ENCODE measurements at places on chromosomes 12 and 14.

DNA sequence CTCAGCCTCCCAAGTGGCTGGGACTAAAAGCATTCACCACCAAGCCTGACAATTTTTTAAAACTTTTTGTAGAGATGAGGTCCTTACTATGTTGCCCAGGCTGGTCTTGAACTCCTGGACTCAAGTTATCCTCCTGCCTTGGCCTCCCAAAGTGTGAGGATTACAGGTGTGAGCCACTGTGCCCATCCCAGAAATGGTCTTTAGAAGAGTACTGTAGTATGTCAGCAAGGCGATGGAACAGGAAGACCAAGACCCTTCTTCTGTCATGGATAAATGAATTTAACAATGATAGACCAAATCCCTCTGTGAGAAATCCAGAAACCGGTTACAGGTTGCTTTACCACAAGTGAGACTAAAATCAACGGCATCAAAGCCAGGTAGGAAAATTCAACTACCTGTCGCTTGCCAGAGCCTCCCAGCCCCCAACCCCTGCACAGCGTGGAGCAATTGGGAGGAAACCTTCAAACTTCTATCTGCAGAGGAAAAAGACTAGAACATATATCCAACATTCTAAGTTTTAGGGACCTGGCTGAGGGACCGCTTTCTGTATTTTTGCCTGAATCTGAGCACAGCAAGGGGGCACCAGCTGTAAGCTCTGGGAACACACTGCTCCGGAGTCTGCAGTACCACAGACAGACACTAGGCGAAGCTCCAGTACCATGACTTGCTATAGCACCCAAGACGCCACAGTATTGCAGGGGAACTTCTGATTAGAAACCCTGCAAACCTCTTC, 51.3 kb downstream of the CPSF6 start:
- no peaks in the 10 kb centered on the region for H3K4me1 ChIP-seq
- no peaks in the 10 kb centered on the region for H3K27me3 ChIP-seq
- no peak overlapping the region for H3K27ac ChIP-seq
- H3K4me3 ChIP-seq = no peak overlapping the region
- peak; percentile 70 for DNase-seq

GRCh38 chr14:47675466-47676314, at the start of gene MDGA2:
Gene MDGA2 (minus strand): TSS chr14:47675605.
- no peak within 1 kb of the TSS for H3K27ac ChIP-seq
- no peaks in the 10 kb centered on the region for H3K4me1 ChIP-seq
- DNase-seq = no peak
- H3K36me3 ChIP-seq = no peaks in the 10 kb centered on the region
- H3K27me3 ChIP-seq = peaks cover 11% of the 10 kb centered on the region

- H3K4me1 ChIP-seq = no peaks in the 10 kb centered on the region
- H3K27ac ChIP-seq = no peak overlapping the region
- H3K4me3 ChIP-seq = no peak overlapping the region
- H3K27me3 ChIP-seq = no peaks in the 10 kb centered on the region
- H3K36me3 ChIP-seq = no peaks in the 10 kb centered on the region
These were observed 109.8 kb upstream of the BCAT1 start for GRCh38 chr12:25058658-25059058.

DNA sequence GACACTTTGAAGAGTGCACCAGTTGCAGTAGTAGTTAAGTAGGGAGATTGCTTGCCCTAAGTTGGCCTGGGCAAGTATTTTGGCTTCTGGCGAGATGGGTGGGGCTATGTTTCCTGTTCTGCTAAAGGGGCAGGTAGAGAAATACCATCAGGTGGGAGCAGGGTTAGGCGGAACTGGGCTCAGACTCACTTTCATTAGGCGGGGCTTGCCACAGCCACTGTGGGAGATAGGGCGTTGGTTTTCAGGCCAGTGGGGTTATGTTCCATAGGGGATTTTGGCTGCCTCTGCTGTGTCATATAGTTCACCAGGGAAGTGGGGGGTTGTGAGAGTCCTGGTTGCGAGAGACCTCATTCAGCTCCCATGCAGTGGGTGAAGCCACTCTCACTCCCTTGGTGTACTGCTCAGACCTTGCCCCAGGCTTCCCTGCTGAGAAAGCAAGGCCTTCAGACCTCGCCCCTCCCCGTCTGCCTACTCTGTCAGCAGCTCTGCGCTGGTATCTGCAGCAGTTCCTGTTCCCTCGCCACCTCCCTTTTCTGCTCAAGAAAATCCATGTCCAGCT, 43.3 kb downstream of the AEBP2 start:
- H3K27ac ChIP-seq = no peak overlapping the region
- no peak overlapping the region for H3K4me3 ChIP-seq
- H3K4me1 ChIP-seq = peaks cover 26% of the 10 kb centered on the region
- DNase-seq = no peak
- no peaks in the 10 kb centered on the region for H3K36me3 ChIP-seq
- no peaks in the 10 kb centered on the region for H3K27me3 ChIP-seq

DNA sequence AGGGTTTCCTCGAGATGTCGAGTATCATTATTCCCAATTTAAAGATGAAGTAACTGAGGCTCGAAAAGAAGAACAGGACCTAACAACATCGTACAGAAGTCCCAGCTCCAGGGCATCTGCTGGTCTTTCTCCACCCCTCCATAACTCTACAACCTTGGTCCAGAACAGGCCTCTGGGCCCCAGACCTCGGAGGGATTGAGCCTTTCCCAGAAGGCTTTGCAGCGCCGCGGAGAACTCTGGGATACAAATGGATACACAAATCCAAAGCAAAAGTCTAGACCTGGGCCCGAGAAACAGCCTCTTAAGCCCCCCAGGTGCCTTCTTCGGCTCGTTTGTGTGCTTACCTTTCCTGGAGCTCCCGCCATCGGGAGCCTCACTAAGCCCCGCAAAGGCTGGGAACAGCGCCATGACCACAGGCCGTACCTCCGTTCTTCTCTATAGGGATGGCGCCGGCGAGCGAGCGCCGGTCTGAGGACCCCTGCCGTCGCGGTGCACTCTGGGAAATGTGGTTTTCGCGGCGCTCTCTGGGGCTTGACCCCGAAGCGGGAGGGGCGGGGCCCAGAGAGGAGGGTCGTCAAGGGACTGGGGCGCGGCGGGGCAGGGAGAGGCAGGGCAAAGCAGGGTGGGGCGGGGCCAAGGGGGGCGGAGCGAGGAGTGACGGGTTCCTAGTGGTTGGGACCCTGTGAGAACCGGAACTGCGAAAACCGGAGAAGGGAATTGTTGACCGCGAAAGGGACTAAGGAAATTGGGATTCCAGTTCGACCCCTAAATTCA, at the start of gene NRDE2:
TSS of gene NRDE2 (minus strand) at position 445 of the 774 bp plus-strand sequence. CDS start at position 408, 37 bp downstream.
- no peaks in the 10 kb centered on the region for H3K36me3 ChIP-seq
- H3K4me3 ChIP-seq = peak within 1 kb of the TSS; percentile 70
- peak; percentile 98 for DNase-seq
- peak within 1 kb of the TSS; percentile 87 for H3K27ac ChIP-seq
